ENCODE measurements at places on chromosomes 5 and 9.

- DNase-seq, result peak; percentile 77
Measured at GRCh38 chr5:160508780-160509361, 87.2 kb downstream of the PTTG1 start.

- DNase-seq, result no peak
Measured at GRCh38 chr5:25190521-25191000, 545.8 kb upstream of the CDH10 start.

DNA sequence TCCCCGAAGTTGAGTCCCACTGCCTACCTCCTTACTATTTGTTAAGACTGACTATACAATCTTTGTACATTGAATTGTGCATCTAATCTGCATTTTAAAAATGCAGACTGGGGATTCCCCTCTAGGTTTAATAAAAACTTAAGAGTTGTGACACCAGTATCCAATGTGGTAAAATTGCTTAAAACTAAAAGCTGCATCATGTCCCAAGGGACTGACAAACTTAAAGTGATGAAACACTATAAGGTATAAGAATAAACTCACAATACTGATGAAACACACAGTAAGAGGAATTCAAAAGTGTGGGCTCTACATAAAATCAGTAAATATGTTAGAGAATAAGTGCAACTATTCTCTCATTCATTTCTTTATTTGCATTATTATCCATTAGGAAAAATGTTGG is 1905.1 kb downstream of the MAT2B start:
- no peak for DNase-seq

DNA sequence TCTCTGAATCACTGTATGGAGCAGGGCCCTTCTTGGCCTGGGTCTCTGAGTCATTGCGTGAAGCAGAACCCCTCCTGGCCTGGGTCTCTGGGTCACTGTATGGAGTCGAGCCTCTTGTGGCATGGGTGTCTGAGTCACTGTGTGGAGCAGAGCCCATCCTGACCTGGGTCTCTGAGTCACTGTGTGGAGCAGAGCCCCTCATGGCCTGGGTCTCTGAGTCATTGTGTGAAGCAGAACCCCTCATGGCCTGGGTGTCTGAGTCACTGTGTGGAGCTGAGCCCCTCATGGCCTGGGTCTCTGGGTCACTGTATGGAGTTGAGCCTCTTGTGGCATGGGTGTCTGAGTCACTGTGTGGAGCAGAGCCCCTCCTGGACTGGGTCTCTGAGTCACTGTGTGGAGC is 94.0 kb upstream of the RAPGEF1 start:
- DNase-seq, result no peak

DNA sequence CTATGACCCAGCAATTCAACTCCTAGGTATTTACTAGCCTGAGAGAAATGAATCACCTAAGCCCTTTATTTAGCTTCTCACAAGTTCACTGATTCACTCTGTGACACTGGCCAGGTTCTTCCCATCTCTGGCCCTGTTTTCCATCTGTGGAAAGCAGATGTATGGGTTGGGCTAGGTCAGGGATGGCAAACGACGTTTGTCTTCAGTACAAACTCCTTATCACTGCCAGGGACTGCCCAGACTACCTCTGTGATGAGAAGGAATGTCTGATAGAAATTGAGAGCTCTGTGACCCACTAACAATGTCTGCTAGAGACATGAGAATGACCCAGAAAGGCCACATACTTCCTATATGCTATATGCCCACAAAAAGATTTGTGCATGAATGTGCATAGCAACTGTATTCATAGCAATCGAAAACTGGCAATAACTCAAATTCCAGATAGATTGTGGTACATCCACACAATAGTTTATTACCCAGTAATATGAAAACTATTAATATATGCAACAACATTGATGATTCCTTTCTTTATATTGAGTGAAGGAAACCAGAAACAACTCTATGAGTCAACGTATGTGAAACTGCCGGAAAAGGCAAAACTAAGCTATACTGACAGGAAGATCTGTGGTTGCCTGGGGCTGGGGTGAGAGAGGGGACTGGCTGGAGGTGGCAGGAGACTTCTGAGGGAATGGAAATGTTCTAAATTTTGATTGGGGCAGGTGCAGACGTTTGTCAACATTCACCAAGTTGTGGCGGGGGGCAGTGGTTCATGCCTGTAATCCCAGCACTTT is 32.0 kb upstream of the ADAM19 start:
- no peak for DNase-seq
